Common myeloid progenitor, CD34-positive (primary cell): ENCODE measurements at places on chromosomes 5 and 9.

DNA sequence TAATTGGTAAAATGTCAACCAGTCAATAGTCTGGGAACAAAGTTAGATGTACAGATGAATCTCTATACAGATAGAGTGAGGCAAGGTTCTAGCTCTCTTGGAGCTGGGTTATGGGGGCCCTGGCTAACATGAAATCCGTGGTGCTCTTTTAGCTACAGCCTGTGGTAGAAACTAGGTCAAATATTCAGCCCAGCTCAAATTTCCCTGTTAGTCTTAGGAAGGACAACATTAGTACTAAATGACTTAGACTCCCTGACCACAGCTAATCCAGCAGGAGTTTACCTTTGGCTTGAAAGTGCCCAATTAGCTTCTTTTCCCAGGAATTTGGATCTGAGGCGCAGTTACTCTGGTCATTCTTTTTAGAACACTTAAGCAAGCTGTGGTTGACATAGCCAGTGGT lies 170.5 kb downstream of the DMRTA1 start:
- DNase-seq = no peak

GRCh38 chr9:127921557-127922120 lies 4.8 kb upstream of the ST6GALNAC4 start:
- peak; percentile 71 for DNase-seq

DNA sequence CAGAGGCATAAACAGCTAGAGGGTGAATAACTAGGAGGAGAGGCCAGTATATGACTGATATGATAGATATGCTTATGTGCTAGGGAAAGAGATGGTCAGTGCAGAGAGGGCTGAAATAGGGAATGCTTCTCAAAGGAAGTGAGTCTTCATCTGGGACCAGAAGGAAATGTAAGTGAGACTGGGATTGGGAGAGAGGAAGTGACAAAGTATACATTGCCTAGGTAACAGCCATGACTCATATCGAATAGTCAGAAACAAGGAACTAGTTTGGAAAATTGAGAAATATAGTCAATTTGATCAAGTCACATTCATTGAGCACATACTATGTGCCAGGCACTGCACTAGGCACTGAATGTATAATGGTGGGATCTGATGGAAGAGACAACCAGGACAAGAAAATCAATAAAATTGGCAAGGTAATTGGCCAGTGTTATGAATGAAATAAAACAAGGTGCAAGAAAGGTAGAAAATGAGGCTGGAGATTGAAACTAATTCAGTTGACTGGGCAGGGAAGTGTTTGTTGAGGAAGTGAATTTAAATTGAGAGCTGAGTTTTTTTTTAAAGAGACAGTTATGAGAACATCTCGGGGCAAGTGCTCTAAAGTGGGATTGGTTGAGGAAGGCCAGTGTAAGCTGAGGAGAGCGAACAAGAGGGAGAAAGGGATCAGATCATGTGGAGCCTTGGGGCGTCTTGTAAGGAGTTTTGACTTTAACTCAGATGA lies 4.3 kb downstream of the ERAP2 start:
- no peak for DNase-seq

DNA sequence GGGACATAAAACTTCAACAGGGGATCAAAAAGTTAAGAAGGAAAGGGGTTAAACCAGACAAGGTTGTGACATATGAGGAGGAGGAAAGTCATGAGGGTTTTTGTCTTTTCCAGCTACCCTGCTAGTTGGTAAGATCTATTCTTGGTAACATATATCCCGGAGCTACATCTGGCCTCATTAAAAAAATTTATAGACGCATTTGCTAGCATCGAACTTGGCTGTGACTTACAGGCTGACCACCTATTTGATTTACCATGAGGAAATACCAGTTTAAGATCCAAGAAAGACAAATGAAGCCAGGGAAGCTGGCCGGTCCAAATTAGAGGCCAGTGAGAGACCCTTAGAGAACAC lies 87.6 kb upstream of the NIPAL4 start:
- DNase-seq = no peak

DNA sequence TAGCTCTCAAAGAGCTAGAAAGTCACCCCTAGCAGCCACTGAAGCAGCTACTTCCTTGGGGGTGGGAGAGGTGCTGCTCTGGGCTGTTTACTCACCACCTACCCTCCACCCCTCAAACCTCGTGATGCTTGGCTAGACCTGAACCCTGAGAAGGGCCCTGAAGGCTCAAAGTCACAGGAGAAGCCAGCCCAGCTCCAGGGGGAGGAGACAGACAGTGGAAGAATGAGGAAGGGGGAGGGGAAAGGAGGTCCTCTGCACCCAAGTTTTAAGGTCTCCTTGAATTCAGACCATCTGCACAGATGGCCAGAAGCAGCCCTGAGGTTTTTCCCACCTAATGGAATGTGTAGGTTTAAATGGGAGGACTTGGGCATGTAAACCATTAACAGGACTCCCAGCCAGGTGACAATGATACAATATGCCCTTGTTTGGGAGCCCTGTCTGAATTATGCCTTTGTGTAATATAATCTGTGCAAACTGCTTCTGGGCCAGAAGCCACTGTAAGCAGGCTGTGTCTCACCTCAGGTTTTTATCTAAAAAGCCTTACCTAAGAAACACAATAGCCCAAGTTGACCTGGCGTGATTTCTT lies 180.5 kb downstream of the PIK3R1 start:
- no peak for DNase-seq

- peak; percentile 82 for DNase-seq
These were observed 7.9 kb downstream of the NRARP start for GRCh38 chr9:137294091-137294680.

DNA sequence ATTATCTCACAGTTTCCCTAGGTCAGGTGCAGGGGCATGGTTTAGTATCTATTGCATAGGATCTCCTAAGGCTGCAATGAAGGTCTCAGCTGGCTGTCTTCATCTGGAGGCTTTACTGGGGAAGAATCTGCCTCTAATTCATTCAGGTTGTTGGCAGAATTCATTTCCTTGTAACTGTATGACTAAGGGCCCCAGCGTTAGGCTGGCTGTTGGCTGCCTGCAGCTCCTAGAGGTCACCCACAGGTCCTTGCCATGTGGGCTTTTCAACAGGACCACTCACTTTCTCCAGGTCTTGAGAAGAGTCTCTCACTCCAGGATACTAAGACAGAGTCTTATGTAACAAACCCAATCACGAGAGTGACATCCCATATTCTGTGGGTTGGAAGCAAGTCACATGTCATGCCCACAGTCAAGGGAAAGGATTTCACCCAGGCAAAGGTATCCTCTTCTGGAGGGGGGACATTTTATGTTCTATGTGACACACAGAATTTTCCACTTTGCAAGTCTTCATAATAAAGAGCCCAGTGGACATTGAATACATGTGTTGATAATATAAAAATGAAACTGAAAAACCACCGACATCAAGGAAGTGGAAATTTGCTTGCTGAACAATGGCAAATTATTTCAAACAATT lies 38.2 kb downstream of the HMHB1 start:
- DNase-seq = no peak

DNA sequence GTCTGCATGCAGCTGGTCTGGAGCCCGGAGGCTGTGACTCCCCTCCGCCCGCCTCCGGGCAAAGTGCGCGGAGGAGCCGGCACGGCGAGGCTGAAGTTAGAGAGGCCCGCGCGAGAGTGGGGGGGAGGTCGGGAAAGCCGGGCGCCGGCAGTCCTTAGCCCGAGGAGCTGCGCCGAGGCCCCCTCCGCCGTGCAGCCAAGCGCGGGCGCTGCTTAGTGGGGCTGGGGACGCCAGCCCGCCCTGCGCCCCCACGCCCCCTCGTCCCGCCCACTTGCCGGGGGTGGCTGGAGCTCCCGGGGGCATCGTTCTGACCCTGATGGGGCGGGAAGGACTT lies 403 bp downstream of the NINJ1 start:
- peak; percentile 48 for DNase-seq

DNA sequence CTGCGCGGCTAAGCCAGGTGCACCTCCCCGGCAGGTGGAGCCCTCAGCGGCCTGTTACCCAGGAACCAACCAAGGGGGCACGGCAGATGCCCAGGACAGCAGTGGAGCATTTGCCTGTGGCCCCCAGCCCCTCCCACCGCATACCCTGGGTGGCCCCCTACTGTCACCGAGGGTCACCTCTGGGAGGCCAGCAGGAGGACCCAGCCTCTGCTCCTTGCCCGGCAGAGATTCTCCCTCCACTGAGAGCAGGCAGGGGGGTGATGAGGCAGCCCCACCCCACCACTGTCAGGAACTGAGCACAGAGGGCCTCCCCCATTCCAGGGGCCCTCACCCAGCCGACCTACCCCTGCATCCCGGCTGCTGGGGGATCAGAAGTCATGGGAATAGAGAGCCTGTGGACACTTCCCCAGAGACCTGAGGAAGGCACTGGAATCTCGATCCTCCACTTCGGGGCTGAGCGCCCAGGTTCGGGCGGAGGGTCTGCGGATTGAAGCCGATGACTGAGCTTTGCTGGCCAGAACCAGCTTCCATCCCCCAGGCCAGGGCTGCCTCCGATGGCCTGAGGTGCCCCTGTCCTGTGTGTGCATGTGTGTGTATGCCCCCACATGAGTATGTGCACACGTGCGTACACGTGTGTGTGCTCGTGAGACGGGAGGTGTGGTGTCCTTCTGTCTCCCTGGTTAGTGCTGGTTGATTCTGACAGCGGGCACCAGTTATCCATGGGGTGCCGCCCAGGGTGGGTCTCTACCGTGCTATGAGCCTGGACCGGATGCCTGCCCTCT lies at the start of gene QRFP:
Gene QRFP, minus strand, starts transcription at position 580 of the 782 bp plus-strand sequence. CDS start 2,974 bp downstream, outside the sequence.
- no peak for DNase-seq

- peak; percentile 9 for DNase-seq
These were observed 271.1 kb upstream of the IRX1 start for GRCh38 chr5:3324421-3325101.
